ENCODE measurements at places on chromosomes 6 and 20. TPM values are rescaled to one million over a fixed set of nuclear protein-coding genes. Genes with fewer than 3 reads are reported as not detected.

ZSCAN23 gene
- total RNA-seq, result 17.5 TPM

LPIN3 gene
- 1.4 TPM for total RNA-seq

MYH7B gene
- 0.46 TPM for total RNA-seq

ELOVL4 gene
- total RNA-seq, result 73.6 TPM

LY6G6F gene
- total RNA-seq, result not detected

PNPLA1 gene
- total RNA-seq, result not detected
